ENCODE measurements at places on chromosomes 2 and 18.

DNA sequence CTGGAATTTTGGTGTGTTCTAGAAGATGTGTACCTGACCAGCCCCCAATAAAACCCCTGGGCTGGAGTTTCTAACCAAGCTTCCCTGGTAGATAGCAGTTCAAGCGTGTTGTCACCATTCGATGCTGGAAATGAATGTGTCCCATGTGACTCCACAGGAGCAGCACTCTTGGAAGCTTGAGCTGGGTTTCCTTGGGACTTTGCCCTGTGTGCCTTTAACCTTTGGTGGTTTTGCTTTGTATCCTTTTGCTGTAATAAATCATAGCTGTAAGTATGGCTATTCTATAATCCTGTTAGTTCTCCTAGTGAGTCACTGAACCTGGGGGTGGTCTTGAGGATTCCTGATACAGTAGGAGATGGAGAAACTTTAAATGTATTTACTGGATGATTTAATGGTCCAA is 65.2 kb downstream of the KLHL14 start:
- DNase-seq, result no peak

- no peak for DNase-seq
Measured at GRCh38 chr2:52222128-52222527, 1190.2 kb upstream of the NRXN1 start.

- DNase-seq, result no peak
Measured at GRCh38 chr2:205758500-205758899, 76.2 kb downstream of the NRP2 start.

GRCh38 chr2:240437551-240437860 is 2.0 kb downstream of the GPC1 start:
- DNase-seq, result no peak

DNA sequence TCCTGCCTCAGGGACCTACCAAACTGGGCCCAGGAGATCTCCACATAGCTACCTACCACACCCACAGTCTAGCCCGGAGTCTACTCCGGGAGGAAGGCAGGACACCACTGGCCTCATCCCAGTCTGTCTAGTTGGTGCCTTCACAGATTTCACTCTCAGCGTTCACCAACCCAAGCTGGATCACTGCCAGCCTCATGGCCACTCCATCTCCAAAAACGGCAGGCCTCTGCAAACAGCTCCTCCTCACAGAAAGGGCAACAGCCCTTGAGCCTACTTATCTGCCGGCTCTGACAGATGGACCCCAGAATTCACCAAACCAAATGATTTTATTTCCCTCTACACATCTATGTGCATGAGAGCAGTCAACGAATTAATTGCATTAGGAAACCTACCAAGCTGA is 61.3 kb downstream of the NCKAP5 start:
- DNase-seq, result no peak

DNA sequence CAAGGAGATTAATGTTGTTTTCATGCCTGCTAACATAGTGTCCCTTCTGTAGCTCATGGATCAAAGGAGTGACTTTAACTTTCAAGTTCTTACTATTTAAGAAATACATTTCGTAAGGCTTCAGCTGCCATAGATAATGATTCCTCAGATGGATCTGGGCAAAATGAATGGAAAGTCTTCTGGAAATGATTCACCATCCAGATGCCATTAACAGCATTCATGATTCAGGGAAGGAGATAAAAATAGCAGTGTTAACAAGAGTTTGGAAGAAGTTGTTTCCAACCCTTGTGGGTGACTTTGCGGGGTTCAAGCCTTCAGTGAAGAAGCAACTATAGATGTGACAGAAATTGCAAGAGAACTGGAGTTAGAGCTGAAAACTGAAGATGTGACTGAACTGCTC is 17.0 kb downstream of the VRK2 start:
- no peak for DNase-seq

GRCh38 chr2:26584656-26585055 is 56.5 kb downstream of the CIB4 start:
- DNase-seq, result no peak

DNA sequence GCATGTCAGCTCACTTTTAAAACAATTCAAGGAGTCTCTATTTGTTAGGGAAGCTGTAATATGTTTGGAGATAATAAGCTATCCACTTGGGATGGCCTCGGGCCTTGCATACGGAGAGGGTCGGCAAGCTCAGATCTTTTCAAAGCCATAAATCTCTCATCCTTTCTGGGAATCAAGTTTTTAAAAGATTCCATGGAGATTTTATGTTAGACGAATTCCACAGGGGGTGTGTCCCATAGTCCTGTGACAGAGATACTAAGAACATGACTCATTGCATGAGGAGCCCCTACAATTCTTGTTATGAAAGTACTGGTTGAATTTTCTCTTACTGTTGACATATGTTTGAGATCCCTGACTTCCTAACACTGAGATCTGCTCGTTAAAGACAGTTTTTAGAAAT is 108.7 kb downstream of the FEZ2 start:
- no peak for DNase-seq

- peak; percentile 74 for DNase-seq
Measured at GRCh38 chr2:96157649-96158553, 12.7 kb upstream of the DUSP2 start.

GRCh38 chr2:142014536-142014935 is 116.3 kb downstream of the LRP1B start:
- no peak for DNase-seq

GRCh38 chr2:219059725-219060682 is 717 bp downstream of the IHH start:
- no peak for DNase-seq

- no peak for DNase-seq
Measured at GRCh38 chr2:228253752-228254151, 72.3 kb upstream of the SPHKAP start.

GRCh38 chr2:158667586-158667985 is 127.5 kb upstream of the DAPL1 start:
- DNase-seq, result no peak

DNA sequence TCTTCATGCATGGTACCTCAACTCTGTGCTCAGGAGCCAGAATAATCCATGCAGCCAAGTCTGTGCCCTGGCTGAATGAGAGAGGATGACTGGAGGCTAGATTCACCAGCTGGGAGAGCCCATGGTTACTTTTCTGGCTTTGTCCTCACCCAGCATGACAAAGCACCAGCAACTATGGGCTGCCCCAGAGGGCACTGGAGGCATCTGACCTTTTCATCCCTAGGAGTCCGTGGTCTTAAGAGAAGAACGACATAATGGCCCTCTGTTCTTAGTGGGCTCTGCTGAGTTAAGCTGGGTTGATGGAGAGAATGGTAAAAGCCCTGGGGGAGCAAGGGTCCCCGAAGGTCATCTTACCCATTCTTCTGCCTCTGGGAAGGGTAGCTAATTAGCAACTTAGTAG is 54.6 kb upstream of the TNP1 start:
- no peak for DNase-seq

GRCh38 chr2:189412330-189412953 is 28.8 kb upstream of the WDR75 start:
- DNase-seq, result no peak

DNA sequence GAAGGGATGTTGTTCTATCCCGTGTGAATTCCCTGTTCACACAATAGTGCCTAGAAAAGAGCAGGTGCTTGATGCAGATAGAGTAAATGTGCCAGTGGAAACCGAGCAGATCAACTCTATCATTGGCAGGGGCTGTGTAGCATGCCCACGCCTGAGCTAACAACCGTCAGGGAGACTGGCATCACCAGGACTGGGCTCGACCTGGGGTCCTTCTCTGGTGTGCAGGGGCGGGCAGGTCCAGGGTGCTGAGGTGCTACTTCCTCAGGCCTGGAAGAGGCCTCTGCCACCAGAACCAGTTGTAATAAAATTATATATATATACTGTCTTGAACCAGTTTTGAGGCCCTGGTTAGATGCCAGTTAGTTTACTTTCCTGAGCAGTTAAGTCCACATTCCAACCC is 11.8 kb upstream of the MAL start:
- no peak for DNase-seq

DNA sequence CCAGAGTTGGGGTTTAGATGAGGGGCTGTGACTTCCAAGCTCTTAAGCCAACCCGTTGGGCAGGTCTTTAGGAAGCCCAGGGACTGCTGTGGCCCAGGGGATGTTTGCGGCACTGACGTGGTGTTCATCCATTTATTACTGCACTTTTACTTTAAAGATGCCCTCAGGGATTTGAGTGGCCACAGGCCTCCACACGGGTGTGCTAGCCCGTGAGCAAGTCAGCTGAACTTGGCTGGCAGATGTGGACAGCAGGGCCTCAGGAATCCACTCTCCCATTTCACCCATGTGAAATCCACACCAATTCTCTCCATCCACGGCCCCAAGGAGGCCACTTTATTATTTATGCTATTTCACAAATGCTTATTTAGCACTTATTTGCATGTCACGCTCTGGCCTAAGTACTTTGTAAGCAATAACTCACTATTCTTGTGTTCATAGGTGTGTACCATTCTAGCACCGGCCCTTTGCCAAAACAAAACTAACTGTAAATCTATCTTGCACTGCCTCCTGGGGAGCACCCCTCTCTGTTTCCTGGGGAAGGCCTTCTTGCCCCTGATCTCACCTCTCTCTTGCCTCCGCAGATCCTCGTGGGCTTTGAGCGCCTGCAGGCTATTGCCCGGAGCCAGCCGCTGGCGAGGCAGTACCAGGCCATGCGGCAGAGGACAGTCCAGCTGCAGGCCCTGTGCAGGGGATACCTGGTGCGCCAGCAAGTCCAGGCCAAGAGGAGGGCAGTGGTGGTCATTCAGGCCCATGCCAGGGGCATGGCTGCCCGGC is 39.1 kb upstream of the GPR17 start:
- no peak for DNase-seq

DNA sequence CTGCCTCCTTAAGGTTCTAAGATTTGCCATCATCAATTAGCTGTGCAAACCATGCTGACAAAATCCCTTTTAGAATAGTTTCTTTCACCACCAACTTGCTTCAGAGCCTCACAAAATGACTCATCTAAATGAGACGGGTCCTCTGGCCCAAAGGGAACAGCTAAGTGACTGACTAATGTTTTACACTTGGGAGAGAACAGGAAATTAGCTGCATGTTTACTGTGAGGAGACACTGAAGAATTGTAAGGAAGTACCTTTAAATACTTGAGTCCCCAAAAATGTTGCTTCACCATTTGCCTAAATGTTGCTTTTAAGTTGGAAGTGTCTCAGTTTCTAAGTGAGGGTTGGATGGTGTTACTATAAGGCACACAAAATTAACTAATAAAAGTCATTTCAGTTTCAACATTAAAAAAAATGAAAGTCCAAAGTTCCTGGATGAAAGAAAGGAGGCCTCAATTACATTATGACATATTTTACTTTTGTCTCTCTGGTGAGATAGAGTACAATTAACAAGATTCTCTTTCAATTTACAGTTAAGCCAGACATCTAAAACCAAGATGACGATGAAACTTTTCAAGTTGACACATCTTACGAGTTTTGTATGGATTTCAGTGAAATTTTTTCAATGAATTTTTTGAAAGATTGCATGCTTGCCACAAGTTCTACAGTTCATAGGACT is 229.1 kb upstream of the FN1 start:
- DNase-seq, result peak; percentile 1

DNA sequence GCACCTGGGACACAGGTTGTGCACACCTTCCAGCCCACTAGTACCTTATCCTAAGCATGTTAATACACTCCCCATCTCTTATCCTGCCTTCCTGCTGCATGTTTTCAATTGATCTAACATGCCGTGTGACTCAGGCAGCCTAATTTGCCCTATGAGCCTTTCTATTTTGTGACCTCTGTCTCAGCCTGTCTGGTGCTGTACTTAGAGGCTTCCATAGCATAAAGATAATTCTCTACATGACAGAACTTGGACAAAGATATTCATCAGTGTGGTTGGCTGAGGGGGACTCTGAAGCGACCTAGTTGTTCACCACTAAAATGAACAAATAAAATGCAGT is 8.6 kb upstream of the TMEM37 start:
- no peak for DNase-seq

DNA sequence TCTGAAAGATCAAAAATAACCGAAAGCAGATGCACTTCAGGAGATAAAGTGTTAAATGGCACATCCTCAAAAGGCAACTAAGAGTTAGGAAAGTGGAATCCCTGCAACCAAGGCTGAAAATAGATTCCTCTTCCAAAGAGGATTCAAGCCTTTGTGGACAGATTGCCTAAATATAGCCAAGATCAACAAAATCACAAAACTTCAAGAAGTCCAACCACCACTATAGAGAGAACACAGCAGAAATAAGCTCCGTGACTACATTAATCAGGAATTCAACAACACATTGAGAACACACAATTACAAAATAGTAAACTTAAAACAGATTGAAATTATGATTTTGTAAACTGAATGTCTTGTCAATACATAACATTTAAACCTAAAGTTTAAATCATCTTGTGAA is 165.7 kb downstream of the LNPK start:
- no peak for DNase-seq

GRCh38 chr2:75820693-75821092 is 110.0 kb upstream of the GCFC2 start:
- DNase-seq, result no peak

DNA sequence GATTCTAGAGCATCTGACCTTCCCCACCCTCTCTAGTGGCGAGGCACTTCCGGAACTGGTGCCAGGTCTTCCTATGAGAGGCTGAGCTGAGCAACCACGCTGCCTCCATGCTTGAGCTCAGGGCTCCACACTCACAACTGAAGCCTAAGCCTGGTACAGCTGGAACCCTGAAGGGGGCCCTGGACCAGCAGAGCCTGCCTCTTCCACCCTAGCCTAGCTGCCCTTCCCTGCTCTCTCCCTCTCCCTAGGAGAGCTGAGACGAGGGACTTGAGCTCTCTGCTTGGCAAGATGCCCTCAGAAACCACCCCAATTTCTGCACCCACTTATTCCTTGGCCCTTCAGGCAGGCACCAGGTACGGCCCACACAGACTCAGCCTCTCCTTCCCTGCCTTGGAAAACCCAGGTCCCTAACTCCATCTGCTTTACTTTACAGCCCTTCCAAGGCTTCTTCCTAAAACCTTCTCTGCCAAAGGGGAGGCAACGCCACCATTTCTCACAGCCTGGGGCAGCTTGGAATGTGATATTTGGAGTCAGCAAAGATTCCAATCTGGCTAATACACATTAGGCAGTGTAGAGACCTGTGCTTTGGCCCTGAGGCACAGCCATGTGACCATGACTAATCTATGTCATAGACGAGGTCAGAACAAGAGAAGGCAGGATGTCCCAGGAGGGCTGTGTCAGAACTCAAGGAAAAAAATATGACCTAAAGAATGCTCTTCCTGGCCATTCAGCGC is 18.8 kb downstream of the COX7A2L start:
- DNase-seq, result no peak

- no peak for DNase-seq
Measured at GRCh38 chr2:10865841-10866240, 45.9 kb upstream of the KCNF1 start.

DNA sequence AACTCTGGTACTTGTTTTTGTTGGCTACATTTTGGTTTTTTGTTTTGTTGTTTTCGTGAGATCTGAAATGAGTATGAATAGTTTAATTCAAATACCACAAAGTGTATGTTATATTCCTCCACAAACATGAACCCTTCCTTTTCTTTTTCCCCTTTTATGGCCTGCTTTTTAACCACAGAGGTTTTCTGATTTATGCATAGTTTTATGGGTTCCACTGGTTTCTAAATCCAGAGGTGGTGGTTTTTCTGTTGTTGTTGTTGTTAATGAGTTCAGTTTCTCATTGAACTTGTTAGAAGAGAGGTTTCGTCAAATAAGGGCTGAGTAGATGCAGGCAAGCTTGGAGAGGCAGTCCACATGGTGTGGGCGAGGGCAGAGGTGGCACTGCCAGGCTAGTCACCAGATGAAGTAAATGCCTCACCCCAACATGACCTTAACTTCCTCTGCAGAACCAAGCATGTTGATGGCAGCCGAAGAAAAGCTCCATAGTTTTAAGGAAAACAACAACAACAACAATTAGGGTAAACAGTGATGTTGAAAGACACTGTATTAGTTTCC is 72.5 kb downstream of the RIF1 start:
- no peak for DNase-seq
